ENCODE measurements at places on chromosomes 4 and X.

GRCh38 chrX:154348646-154349358 is 25.6 kb downstream of the FLNA start:
- no peak for DNase-seq

DNA sequence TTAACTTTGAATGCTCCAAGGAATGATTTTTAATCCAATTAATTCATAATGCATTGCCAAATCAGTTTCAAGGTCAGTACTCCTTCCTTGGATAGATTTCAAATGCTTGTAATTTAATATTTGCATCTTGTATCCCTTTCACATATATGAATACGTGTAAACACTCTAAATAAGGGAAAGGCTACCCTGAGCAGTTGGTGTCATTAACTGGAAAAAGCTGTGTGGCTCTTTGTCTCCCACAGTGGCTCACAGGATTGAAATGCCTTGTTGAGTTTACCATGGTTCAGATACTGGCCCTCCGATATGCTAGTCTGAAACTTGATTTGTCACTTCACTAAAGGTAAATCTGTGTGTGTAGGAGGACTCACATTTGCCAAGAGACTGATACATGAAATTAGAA is 16.7 kb upstream of the ACOT9 start:
- no peak for DNase-seq

DNA sequence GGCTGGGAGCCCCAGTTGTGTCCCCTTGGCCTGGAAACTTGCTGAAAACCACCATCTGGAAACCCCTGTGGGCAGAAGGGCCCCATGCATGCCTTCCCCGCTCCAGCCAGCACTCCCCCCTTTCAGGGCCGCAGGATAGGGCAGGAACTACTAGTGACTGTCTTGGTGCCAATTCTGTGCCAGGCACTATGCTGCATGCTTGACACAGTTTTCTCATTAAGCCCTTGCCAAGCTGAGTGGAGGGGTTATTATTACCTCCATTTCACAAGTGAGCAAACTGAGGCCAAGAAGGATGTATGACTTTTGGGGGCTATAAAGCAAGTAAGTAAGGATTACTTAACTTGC is 73.6 kb upstream of the PJA1 start:
- DNase-seq, result no peak

- DNase-seq, result no peak
These were observed 107.5 kb downstream of the VSIG4 start for GRCh38 chrX:65932173-65933084.

GRCh38 chr4:150875367-150875766 is 139.7 kb downstream of the LRBA start:
- no peak for DNase-seq

- no peak for DNase-seq
These were observed 45.3 kb upstream of the EDA2R start for GRCh38 chrX:66684196-66684595.

GRCh38 chr4:53620956-53621355 is 29.7 kb upstream of the LNX1 start:
- DNase-seq, result no peak

DNA sequence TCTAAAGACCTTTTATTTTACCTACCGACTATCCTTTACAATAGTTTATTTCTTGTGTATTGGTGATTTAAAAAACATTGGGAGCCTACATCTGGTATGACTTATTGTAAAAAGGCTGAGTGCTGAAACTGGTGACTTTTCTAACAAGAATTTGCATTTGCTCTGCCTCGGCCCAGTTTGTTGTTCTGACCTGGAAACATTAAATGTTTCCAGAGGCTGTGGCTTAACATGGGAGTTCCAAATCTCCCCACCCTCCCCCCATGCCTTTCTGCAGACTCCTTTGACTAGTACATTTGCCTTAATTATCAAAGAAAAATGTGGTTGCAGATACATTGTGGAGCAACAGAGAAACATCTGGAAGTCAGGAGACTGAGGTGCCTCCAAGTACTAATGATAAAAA is 39.8 kb downstream of the SPCS3 start:
- no peak for DNase-seq
